Prostate gland (tissue), 2 donors: ENCODE measurements at places on chromosomes 2 and 18.

GRCh38 chr2:107657049-107657448 lies 169.6 kb upstream of the RGPD4 start:
- H3K27ac ChIP-seq = no peak overlapping the region
- H3K4me1 ChIP-seq = no peaks in the 10 kb centered on the region
- no peaks in the 10 kb centered on the region for H3K36me3 ChIP-seq
- H3K27me3 ChIP-seq = no peaks in the 10 kb centered on the region
- no peak overlapping the region for H3K4me3 ChIP-seq

- no peaks in the 10 kb centered on the region for H3K36me3 ChIP-seq
- H3K27ac ChIP-seq = no peak overlapping the region
- H3K27me3 ChIP-seq = no peaks in the 10 kb centered on the region
- peaks cover 21% of the 10 kb centered on the region for H3K4me1 ChIP-seq
- DNase-seq = peak; percentile 53
Observed at GRCh38 chr2:240983361-240983995, 14.9 kb upstream of the SNED1 start.

- DNase-seq = no peak
- no peaks in the 10 kb centered on the region for H3K4me1 ChIP-seq
- H3K27ac ChIP-seq = no peak overlapping the region
Observed at GRCh38 chr2:154264024-154264423, 392.3 kb downstream of the GALNT13 start.

GRCh38 chr2:101971836-101972235 lies 19.9 kb upstream of the IL1R2 start:
- H3K4me1 ChIP-seq = no peaks in the 10 kb centered on the region
- no peak overlapping the region for H3K4me3 ChIP-seq
- no peaks in the 10 kb centered on the region for H3K36me3 ChIP-seq
